ENCODE measurements at places on chromosomes 7 and 10.

DNA sequence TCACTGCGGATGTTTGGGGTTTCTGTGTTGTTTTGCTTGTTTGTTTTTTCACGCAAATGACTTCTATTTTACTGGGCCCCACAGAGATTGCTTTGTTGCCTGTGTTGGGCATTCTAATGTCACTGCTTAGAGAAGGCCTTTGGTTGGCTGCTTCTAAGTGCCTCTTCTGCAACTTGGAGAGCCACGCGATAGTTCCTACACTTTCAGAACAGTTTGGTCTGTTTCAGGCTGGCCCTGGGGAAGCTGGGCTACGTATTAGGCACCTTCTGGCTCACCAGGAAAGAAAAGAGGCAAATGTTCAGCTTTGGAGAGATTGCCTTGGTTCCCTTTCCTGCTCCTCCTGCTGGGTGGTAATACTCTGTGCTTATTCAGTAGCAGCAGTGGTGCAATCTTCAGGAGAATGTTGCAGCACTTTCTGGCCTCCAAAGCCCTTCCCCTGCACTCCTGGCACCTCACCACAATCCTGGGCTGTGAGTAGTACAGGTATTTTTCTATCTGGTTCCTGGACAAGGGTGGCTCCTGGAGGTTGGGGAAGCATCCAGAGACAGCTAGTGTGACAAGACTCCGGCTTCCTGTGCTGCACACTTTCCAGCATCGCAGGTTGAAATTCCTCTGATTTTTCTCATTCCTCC, 1.2 kb downstream of the ANTXRL start:
- no peak for DNase-seq

DNA sequence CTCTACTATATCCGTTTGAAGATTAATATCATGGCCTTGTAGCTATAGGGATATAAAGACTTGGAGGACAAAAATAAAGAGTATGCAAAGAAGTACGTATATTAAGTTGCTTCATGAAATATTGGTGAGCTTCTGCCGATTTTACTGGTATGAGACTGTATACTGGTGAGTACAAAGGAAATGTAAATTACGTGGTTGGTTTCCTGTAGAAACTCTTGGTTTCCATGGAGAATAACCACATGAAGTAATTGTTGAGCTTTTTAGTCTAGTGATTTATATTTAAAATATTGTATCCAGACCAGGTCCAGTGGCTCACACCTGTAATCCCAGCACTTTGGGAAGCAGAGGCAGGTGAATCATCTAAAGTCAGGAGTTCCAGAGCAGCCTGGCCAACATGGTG, 32.2 kb upstream of the GLI3 start:
- DNase-seq = no peak

DNA sequence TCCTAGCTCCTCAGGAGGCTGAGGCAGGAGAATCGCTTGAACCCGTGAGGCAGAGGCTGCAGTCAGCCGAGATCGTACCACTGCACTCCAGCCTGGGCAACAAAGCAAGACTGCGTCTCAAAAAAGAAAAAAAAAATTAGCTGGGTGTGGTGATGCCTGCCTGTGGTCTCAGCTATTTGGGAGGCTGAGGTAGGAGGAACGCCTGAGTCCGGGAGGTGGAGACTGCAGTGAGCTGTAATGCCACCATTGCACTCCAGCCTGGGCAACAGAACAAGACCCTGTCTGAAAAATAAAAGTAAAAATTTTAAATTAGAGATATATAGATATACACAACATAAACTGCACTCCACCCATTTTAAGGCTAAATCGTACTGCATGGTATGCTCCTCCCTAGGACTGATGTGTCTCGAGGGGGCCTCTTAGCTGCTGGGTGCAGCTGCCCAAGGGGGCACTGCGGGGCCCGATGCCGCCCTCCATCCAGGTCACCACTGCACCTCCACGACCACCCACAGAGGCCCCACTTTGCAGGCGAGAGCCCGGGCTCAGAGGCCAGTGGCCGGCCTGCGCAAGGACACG, 40.9 kb upstream of the FOXK1 start:
- DNase-seq = no peak

GRCh38 chr10:59829024-59829423, 75.8 kb upstream of the MRLN start:
- no peak for DNase-seq

GRCh38 chr10:110354322-110354766, 49.6 kb upstream of the SMNDC1 start:
- peak; percentile 53 for DNase-seq

DNA sequence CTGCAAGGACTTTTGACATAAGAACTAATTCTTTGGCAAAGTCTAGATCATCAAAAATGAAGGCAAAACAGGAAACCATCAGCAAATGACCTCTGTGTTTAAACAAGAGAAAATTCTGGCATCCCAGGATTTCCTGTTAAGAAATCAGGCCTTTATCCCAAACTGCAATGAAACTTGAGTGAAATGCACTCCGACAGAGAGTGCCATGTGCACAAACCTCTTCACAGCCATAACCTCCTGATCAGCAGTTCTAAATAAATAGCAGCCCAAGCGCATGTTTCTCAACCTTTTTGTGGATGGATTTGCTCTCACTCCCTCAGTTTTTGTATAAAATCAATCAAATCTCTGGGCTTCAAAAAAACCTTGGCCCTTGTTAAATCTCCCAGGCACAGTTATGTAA, 107.7 kb upstream of the EEPD1 start:
- no peak for DNase-seq

GRCh38 chr7:77752016-77752415, 46.2 kb downstream of the TMEM60 start:
- DNase-seq = no peak

- no peak for DNase-seq
Measured at GRCh38 chr10:99560277-99561126, 27.8 kb downstream of the NKX2-3 start.

GRCh38 chr7:76315364-76315763, 12.9 kb downstream of the HSPB1 start:
- peak; percentile 33 for DNase-seq

- DNase-seq = no peak
Measured at GRCh38 chr7:135711139-135711469, 16.9 kb downstream of the SLC13A4 start.

DNA sequence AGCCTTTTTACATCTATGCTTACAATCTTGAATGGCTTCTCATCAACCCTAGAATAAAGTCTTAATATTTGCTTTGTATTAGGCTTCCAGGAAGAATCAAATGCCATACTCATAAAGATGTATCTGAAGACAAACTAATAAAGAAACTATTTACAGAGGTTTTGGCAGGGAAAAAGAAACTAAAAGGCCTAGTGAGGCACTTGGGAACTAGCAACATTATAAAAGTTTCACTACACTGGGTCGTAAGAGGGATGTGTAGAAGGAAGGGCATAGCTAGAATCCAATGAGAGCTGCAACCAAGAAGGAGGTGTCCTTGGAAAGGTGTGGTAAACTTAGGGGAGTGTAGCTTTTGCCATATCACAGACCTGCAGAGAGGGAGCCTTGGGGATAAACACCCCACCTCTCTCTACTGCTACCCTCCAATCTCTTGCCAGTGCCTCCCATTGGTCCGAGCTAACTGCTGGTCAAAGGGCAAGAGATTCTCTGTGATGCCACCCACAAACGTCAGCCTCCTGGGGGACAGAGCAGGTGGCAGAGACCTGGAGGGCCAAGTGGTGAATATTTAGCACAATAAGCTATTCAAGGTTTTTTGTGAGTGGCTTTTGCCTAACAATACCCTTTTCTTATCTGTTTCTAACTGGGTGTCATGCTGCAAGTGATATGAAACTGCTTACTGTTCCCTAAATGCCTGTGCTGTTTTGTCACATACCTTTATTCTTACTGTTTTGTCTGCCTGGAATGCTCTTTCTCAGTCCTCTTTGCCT, 60.7 kb downstream of the CPED1 start:
- no peak for DNase-seq
